ENCODE measurements at places on chromosomes 12 and 14.

DNA sequence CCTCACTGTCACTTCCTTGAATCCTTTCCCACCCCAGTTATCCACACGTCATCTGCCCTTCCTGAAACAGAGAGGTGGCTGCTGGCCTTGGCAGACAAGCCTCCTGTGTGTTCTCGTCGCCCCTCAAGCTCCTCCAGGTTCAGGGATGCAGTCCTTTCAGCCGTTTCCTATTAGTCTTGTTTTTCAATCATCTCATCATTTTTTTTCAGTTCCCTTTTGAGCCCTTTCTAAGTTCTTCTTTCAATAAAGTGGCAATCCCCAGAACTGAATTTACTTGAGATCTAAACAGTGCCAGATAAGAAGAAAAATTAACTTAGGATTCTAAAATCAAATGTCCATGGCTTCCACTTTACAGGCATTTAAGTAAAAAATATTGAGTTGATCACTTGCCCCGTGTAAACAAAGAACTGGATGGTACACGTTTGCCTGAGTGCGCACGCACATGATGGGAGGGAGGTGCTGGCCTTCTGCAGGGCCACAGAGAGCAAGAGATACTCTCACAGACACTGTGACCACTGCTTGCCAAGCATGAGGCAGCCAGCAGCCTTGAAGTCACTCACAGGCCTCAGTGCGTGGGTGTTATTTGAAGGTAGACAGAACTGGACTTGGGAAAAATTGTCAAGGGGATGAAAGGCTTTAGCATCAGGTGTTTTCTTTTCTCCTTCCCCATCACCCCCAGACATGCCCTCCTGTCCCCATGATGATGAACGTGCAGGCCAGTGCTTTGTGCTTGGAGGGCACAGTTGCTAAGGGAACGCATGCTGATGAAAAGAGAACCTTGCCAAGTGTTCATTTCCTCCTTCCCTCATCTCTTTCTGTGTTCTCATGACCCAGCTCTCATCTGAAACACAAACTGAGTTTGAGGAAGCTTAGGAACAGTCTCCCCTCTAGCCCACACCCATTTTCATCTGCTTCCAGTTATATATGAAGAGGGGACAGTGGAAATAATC, 408.3 kb downstream of the EGLN3 start:
- no peak for DNase-seq

DNA sequence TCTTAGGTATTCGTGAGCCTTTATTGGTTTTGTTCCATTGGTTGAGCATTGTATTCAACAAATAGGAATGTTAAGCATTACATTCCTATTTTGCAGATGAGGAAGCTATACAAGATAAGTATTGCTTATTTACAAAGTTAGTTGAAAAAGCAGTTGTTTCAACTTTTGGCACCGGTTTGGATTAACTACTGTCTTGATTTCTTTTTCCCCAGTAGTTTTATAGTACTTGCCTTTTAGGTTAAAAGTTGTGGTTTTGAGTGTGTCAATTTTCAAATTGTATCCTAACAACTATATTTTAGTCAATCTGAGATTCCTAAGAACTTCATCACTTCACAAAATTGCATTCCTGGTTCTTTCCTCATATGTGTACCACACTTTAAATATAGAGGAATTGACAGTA, 23.8 kb upstream of the MBIP start:
- DNase-seq, result no peak

DNA sequence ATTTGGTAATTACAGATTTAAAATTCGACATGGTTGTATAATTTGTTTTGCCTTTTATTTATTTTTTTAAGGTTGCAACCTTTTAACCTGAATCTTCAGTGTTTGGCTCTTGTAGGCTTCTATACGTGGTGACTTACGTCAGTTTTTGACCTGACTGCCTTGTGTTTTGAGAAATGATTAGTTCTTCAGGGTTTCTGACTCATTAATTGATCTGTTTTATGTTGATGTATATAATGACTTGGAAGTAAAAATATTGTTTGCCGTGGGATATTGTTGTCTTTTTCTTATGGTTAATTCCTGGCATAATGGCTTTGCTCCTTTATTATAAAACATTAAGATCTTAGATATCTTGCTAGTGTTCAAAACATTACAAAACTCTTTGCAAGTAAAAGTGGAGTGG, 2.5 kb downstream of the RASSF8 start:
- DNase-seq, result no peak

- DNase-seq, result peak; percentile 48
These were observed 184.3 kb upstream of the USP15 start for GRCh38 chr12:62075870-62076269.

- no peak for DNase-seq
These were observed 179.7 kb downstream of the RAD51B start for GRCh38 chr14:67999290-67999689.

- DNase-seq, result no peak
These were observed 20.2 kb downstream of the ATP2A2 start for GRCh38 chr12:110301065-110301806.

GRCh38 chr12:8950221-8950527, 729 bp upstream of the M6PR start:
- no peak for DNase-seq

DNA sequence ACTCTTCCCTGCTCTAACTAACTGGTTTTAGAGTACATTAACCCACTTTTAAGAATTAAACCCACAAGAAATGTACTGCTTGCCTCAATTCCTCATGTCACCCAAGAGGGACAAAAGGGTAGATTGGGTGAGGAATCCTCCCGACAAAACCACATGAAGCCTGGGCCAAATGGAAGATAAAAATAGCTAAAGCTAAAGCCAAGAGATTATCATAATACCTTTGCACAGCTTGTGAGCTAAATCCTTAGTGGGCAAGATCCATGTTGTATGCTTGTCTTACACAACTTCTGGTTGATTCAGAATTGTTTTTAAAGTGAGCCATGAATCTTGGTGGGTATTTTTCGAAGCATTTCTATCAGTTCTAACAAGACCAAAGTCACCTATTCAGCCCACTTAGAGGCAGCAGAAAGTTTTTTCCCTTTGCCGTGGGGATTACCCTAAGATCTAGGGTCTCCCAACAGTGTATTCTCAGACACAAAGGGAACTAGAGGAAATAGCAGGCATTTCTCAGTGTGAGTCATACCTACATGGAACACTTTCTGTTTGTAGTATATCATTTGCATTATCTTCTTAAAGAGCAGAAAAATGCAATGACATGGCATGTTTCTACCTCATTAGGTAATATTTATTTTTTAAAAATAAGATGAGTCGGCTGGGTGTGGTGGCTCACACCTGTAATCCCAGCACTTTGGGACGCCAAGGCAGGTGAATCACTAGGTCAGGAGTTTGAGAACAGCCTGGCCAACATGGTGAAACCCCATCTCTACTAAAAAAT, 616.6 kb downstream of the KCNH5 start:
- no peak for DNase-seq

Data from hematopoietic multipotent progenitor cell treated with erythropoietin and hydrocortisone succinate and interleukin-3 and kit ligand, for 4 days (in vitro differentiated cells).